8988T (cell line): ENCODE measurements at places on chromosomes 1 and 21.

GRCh38 chr21:42120101-42120902 is 49.2 kb downstream of the UMODL1 start:
- DNase-seq = no peak

DNA sequence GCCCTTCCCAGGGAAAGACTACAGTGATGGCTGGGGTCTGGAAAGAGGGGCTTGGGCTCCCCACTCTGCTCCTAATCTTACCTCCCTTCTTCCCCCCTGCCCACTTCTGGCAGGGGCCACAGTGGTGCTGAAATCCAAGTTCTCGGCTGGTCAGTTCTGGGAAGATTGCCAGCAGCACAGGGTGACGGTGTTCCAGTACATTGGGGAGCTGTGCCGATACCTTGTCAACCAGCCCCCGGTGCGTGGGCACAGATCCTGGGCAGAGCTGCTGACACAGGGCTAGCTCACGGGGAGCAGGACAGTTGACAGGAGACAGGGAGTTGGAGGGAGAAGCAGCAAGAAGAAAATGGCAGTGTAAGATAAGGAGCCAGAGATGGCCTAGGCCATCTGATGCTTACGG is 2.4 kb downstream of the SLC27A3 start:
- no peak for DNase-seq

GRCh38 chr1:83619170-83619896 is 379.6 kb downstream of the TTLL7 start:
- no peak for DNase-seq

GRCh38 chr1:26215246-26215645 is 18.8 kb upstream of the CEP85 start:
- DNase-seq = no peak
